ENCODE measurements at places on chromosomes 4 and X.

DNA sequence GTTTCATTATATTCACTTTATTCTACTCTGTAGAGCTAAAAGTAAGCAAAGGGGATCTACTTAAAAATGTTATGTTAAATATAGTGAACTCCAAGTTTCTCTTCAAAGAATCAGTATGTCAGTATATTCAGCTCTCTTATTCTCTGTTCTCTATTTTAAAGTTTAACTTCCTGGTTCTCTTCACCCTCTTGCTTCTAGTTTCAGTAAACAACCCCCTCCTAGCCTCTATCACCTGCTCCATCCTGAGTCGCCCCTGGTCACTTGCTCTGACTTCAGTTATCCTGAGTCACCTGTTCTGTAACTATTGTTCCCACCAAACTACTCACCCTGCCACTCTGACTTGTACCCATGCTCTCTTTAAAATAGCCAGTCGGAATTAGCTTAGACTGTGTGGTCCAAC lies 180.9 kb upstream of the AADAT start:
- DNase-seq = no peak

DNA sequence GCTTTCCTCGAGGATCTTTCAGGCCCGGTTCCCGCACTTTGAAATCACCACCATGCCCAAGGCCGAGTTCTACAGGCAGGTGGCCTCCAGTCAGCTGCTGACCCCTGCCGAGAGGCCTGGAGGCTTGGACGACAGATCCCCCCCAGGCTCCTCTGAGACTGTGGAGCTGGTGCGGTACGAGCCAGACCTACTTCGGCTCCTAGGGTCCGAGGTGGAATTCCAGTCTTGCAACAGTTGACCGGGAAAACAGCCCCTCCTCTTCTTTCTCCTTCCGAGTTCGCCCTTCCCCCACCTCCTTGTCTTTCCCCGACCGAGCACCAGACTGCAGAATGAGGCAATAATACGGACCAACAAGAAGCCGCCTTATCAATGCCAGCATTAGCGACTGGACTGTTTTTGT lies 54.4 kb downstream of the ELF4 start:
- no peak for DNase-seq

DNA sequence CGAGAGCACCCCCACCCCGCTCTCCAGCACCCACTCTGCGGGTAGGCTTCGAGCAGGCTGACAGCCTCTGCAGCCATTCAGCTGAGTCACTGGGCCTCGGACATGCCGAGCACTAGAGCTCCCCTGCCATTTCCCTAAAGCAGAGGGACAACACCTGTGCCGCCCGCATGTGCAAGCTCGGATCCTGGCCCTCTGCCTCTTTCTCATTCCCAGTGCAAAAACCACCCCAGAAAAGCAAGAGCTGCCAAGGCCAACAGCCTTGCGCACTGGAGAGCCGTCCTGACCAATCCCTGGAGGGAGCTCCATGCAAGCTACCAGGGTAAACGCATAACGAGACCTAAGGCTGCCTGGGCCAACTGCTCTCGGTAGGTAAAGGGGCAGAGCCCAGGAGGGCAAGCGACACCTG lies 5.3 kb downstream of the HCFC1 start:
- DNase-seq = no peak

- no peak for DNase-seq
Observed at GRCh38 chr4:152680988-152681603, 1.3 kb upstream of the TMEM154 start.

DNA sequence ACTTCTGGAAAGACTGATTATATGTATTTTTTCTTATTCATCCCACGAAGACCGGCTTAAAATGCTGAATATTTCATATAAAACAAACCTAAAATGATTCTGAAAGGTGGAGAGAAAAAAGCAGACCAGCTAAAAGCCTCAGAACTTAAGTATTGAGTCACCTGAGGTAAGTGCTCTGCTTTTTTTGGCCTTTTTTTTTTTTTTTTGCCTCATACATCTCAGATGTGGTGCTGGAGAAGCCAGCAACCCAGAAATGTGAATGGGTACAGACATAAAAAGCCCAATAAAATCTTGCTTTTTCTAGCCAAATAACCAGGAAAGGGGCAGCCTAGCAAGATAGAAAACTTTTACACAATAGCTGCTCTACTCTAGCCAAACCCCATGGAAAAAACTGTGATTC lies 57.0 kb downstream of the RLIM start:
- DNase-seq = no peak

DNA sequence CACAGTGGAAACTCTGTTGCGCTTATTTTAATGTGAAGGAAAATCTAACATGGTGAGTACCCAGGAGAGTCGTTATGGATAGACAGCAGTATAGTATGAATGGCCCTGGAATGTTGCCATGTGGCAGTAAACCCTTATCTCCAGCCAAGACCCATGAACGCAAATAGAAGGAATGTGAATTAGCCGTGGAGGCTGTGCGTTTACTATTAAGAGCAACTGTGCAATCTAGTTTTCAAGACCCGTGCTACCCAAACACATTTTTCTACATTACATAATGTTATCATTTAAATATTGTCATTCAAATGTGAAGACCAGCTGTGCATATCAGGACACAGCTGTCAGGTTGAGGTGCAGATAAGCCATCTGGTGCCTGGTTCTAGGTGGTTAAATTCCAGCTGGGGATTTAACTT lies 13.3 kb upstream of the AGA start:
- peak; percentile 32 for DNase-seq

GRCh38 chr4:2412885-2413716 lies 5.3 kb downstream of the ZFYVE28 start:
- DNase-seq = peak; percentile 86
